ENCODE measurements at places on chromosomes 7 and 10.
A peak's percentile ranks its signal among the peaks of the same experiment; 100 is the strongest.

DNA sequence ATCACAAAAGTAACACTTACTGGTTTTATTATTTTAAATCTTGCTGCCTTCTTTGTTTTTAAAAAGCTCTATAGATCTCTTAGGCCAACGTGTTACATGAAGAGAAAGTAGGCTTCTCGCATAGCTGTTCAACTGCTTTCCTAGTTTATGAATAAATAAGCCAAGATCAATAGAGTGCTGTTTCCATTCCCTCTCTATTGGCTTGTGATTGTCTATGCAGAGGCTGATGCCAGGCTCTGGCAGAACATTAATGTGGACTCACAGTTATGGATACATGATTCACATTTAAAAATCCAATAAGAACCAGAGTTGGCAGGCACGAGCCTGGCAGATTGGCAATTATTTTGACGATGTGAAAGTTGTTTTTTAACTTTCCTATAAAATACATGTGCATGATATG lies 137.5 kb downstream of the GNAT3 start:
- DNase-seq = no peak

DNA sequence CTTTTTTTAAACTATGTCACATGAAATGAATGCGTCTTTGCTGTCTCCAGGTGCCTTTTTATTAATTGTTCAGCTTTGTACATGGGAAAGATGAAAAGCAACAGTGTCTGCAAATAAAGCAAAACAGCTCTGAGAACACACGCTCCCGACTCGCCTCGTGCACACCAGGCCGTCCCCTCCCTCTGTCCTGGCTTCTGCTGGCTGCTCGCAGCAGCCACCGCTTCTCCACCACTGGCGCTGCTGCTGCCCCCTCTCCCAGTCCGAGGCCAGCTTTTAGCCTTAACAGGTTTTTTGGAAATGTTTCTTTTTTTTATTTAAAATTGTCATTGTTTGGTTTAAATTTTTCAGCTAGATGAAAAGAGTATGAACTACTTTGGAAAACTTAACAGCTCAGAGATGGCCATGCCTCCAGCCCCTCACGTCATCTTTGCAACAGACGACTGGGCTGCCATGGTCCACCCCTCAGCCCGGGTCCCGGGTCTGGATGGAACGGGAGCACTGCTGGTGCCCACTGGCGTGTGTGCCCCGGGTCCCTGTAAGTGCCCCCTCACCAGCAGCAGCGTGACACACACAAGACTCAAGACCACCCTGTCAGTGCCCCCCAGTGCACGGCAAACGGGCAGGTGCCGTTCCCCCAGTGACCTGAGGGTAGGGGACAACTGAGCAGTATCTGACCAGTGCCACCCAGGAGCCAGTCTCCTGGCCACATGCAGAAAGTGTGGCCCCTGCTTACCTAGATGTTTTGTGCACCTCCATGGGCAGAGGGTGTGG lies 415.6 kb upstream of the FOXK1 start:
- no peak for DNase-seq

- peak; percentile 8 for DNase-seq
Observed at GRCh38 chr10:43046288-43046991, 30.4 kb upstream of the RET start.

GRCh38 chr7:80940539-80941207 lies 21.8 kb upstream of the SEMA3C start:
- no peak for DNase-seq

DNA sequence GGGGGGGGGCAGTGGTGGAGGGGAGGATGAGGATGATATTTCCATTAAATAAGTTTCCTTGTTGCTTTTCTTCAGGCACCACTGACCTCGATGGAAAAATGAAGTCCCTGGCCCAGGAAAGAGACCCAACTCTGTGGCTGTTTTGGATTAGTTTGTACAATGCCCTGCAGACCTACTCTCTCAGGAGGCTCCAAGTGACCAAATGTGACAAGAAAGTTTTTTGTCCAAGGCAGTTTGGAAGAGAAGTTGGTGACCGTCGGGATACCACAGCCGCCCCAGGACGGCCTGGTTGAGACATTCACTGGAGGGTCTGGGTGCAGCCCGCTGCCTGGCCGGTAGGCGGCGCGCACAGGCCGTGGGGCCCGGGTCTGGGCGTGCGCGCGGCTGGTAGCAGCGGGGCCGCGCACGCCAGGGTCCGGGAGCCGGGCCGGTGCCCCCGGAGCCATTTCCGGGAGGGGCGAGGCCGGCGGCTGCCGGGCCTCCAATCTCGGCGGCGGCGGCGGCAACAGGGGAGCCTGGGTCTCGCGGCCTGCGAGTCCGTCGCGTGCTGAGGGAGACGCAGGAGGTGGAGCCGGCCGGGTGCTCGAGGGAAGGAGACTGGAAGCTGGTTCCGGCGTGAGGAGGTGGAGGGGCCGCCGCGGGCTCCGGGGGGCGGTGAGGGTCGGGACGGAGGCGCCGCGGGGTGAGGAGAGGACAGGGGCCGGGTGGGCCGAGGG lies at the start of gene SGPL1:
TSS of gene SGPL1 (plus strand) at position 445 of the 716 bp plus-strand sequence. CDS start 906 bp downstream, outside the sequence.
- peak; percentile 92 for DNase-seq

- DNase-seq = no peak
Observed at GRCh38 chr7:152342796-152343195, 93.0 kb downstream of the KMT2C start.

DNA sequence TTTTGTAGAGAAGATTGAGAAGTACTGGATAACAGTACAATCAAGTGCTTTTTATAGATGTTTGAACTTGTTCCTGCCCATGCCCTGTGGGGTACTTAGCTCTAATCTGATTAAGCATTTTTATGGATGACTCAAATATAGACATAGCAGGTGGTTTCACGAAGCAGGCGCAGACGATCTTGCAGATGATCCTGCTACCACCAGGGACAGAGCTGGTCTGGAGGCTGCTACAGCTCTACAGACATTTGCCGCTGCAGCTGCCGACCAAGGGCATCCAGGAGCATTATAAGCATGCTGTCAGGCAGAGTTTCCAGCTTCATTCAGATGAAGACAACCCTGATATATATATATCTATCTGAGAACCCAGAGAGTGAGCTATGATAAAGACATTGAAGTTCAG lies 650.4 kb downstream of the NXPH1 start:
- no peak for DNase-seq

DNA sequence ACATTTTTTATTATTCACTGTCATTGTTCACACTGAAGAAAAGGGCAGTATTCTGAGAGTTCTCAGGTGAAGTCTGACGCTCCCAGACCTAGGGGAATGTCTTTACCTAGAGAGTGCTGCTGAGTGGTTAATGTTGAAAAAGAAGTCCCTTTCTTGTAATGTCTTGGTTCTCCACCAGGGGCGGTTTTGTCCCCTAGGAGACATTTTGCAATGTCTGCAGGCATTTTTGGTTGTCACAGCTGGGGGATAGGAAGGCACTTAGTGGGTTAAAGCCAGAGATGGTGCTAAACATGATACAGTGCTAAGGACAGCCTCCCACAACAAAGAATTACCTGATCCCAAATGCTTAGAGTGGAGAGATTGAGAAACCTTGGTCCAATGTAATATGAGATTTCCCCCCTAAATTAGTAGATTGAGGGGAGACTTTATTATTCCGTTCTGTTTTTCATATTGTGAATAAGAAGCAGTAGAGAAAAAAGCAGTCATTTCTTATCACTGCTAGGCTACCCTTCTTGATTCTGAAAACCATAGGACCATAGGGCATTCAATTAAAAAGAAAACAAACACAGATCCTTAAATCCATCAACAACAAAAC lies 13.1 kb downstream of the UMAD1 start:
- peak; percentile 38 for DNase-seq

DNA sequence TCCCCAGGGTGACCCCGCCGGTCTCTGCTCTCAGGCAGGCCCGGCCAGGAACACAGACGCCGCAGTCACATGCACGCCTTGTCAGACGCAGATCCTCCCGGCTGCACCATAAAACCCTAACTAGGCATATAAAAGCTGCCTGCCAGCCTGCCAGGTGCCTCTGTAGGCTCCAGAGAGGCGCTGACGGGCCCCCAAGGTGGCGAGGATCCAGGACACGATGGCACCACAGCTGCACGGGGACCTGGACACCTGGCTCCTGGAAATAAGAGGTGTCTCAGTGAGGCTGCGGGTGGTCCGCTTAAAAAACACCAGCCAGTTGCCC lies 21.9 kb upstream of the GDF10 start:
- no peak for DNase-seq

DNA sequence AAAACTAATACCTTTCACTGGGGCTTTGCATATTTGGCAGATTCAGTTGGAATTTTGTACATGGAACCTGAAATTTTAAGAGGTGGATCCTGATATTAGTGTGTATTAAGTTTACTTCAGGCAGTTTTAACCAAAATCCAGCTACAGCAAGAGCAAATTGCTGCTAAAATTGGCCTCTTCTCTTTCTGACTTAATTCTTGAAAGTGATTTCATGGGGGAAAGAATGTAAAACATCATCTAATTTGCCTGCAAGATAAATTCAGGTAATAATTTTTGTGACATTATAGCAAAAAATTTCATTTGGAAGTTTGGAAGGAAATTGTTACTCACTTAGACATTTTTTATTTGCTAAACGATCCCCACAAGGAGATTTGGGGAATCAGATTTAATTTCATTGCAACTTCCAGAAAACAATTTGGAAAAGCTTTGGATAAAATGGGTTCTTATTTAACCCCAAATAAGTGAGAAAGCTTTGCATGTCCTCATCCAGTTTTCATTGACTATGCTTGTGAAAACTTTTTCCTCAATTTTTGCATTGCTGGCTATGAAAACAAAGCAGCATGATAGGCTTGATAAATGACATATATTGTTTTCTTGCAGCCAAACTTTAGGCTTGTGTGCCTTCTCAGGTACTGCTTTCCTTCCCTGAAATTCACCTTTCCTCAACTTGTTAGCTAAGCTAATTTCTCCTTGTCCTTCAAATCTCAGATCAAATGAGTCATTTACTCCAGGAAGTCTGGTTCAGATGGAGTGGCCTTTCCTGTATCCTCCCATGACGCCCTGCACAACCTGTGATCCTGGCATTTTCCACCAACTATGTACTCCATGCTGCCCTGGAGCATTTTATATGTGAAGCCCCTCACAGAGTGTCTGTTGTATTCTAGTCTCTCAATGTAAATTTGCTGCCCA lies 27.4 kb upstream of the ZNF438 start:
- DNase-seq = no peak

DNA sequence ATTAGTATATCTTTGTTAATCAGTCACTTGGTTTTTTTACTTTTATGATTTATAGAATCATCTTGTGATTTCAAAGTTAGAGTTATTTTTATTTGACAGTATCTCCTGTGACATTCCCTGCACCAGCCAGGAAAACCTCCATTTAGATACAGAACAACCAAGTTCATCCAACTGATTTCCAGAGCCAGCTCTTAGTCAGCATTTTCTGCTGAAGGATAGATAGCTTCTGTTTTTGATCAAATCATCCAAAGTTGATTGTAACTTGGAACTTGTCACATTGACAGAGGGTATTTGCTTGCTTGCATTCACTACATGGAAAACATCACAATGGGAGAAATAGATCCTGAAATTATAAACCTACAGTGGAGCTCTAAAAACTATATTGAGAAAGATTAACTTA lies 122.6 kb downstream of the PON1 start:
- no peak for DNase-seq

GRCh38 chr10:31677195-31678138 lies 251.2 kb downstream of the ARHGAP12 start:
- no peak for DNase-seq

GRCh38 chr7:47452295-47452694 lies 129.6 kb downstream of the TNS3 start:
- no peak for DNase-seq

GRCh38 chr7:19121977-19122588 lies 4.6 kb upstream of the TWIST1 start:
- DNase-seq = no peak

GRCh38 chr7:90236721-90237289 lies 8.2 kb upstream of the CFAP69 start:
- DNase-seq = no peak

GRCh38 chr10:104120903-104121484 lies 977 bp upstream of the SFR1 start:
- peak; percentile 59 for DNase-seq

- DNase-seq = no peak
Observed at GRCh38 chr10:8393531-8393930, 339.0 kb downstream of the GATA3 start.

DNA sequence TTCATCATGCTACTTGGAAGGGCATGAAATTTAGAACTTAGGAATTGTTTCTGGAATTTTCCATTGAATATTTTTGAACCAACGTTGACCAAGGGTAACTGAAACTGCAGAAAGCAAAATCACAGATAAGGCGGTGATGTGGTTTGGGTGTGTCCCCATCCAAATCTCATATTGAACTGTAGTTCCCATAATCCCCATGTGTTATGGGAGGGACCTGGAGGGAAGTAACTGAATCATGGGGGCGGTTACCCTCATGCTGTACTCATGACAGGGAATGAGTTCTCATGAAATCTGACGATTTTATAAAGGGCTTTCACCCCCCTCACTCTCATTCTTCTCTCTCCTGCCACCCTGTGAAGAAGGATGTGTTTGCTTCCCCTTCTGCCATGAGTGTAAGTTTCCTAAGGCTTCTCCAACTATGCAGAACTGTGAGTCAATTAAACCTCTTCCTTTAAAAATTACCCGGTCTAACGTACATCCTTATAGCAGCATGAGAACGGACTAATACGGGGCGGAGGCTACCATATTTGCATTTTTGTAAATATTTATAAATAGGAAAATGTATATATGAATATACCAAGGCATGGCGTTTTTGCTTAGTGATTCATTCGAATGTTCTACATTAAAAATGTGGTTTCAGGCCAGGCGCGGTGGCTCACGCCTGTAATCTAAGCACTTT lies 12.4 kb downstream of the NMT2 start:
- DNase-seq = no peak

- DNase-seq = peak; percentile 8
Observed at GRCh38 chr10:129945941-129946760, 17.9 kb downstream of the EBF3 start.

DNA sequence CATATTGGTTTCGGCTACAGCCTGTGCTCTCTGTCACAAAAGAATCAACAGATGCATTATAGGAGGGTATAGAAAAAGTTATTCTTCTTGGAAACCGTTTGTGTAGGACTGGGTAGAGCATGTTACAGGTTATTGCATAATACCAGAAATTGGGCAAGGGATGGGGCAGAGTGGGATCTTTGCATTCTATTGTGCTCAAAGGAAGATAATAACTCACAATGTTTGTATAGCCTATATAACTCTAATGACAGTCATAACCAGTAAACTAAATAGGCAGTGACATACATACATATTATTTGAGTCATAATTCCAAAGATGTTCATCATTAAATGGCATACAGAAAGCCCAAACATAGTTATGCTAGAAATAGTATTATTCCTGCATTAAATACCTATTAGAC lies 179.7 kb downstream of the XPNPEP1 start:
- DNase-seq = no peak
